Epithelial cell of alveolus of lung (primary cell): ENCODE measurements at places on chromosomes 2 and 18. TPM values are rescaled to one million over a fixed set of nuclear protein-coding genes. Genes with fewer than 3 reads are reported as not detected.

The CD8B2 gene
- total RNA-seq: not detected in 2 replicates

The LINC00305 gene
- total RNA-seq: not detected in 2 replicates

The ELP2 gene
- 46.0 and 57.8 TPM in 2 replicates for total RNA-seq

The SERPINB12 gene
- not detected in 2 replicates for total RNA-seq

The PRSS56 gene
- 0.48 TPM in 1 of 2 replicates, not detected in the other for total RNA-seq
